ENCODE measurements at places on chromosomes 12 and 14.

- DNase-seq = no peak
Measured at GRCh38 chr12:68038650-68039049, 49.4 kb downstream of the IFNG-AS1 start.

- DNase-seq = no peak
Measured at GRCh38 chr12:102406033-102406584, 74.3 kb downstream of the IGF1 start.

GRCh38 chr12:69328426-69328825 is 19.8 kb upstream of the LYZ start:
- no peak for DNase-seq

- DNase-seq = no peak
Measured at GRCh38 chr12:62265511-62265910, 5.3 kb downstream of the USP15 start.

DNA sequence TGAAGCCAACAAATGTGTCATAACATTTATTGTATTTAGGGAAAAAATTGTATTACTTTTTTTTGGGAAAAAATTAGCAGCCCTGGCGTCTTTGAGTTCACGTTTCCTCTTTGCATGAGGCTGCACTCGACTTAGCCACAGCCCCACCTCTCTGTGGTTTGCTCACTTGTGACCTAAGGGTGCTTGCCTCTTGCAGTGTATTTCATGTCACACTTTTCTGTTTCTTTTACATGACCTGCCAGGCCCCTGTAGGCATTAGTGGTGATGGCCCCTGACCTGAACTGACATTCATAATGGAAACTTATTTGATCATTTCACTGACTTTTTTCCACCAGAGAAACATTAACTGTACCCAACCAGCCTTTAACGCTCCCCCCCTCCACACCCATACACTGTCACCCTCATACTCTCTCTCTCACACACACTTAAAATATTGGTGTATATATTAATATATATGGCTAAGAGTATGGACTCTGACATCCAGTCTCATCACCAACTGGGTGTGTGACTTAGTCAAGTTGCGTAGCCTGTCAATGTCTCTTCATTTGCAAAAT is 122.9 kb downstream of the PRKCH start:
- peak; percentile 46 for DNase-seq

DNA sequence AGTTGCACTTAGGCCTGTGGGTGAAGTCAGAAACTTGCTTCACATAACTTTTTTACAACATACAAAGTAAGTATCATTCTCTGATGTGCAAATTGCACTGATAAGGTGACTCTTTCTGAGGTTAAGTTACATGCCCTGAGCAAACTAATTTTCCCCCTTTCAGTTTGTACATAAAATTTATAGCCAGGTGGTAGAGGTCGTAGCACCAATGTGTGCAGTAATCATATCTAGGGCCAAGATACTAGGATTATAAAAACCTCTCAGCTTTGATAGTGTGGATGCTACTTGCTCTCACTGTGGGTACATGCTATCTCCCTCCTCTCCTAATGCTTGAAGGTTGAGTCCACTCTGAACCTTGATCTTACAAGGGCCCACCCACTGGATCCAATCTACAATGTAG is 130.7 kb upstream of the CPNE8 start:
- no peak for DNase-seq

DNA sequence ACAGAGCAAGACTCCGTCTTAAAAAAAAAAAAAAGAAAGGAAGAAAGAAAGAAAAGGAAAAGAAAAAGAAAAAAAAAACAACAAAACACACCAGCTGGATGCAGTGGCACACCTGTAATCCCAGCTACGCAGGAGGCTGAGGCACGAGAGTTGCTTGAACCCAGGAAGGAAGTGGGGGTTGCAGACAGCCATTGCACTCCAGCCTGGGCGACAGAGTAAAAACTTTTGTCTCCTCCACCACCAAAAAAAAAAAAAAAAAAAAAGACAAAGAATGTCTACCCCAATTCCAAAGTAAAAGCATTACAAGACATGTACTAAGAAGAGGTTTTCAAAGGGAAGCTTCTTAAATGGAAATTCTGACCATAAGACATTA is 53.4 kb downstream of the HNRNPC start:
- no peak for DNase-seq

DNA sequence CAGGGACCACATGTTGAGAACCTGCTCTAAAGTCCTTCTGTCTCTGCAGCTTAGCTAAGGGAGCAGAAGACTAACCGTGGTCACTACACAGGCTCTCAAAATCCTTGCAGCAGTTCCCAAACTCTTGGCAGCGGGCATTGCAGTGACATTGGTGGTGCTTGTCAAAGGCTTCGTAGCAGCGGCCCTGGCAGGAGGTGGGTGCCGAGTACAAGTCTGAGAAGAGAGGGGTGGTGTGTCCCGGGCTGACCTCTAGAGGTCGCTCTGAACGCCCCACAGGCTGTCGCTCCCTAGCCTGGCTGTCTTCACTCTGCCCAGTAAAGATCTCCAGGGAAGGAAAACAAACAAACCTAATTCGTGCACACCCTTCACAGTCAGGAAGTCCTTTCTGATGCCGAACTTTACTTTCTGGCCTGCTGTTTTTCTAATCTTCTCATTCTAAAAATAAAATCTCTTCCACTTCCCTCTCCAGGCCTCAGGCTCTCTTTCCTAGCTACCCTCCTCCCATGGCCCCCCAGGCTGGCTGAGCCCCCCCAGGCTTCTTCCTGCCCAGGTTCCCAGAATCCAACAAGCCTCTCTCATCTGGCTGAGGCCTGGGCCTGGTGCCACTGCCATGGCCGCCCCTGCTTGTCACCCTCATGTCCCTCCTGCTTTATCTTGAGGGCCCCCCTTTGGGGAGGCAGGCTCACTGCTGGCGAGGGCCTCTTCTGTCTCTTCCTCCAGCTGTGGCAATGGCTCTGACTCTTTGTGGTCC is 7.7 kb downstream of the ENDOU start:
- DNase-seq = no peak

GRCh38 chr12:68414988-68415387 is 82.8 kb upstream of the MDM1 start:
- DNase-seq = no peak

DNA sequence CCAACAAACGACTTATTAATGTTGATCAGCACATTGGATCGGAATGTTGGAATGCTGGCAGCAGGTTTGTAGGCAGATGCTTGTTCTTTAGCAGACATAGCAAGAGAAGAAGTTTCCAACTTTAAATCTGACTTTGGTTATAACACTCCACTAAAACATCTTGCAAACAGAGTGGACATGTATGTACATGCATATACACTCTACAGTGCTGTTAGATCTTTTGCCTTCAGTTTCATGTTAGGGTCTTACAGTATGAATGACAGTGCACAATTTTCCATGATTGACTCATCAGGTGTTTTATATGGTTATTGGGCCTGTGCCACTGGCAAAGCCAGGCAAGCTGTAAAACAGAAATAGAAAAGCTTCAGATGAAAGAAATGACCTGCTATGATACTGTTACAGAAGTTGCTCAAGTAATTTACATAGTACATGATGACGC is 14.3 kb upstream of the DHRS7 start:
- no peak for DNase-seq

DNA sequence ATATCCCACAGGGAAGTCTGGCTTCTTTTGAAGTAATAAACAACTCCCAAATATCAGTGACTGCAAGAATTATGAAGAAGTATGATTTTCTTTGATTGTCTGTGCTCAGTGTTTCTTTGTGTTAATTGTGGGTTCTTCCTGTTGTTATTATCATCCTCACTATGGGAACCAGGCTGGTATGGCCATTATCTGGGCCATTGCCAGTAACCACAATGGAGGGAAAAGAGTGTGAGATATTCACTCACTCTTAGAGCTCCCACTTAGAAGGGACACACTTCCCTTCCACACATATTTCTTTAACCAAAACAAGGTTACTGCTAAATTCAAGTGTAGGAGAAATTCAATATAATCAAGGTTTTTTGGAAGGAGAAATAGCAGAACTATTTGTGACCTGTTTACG is 503.7 kb downstream of the SLC6A15 start:
- no peak for DNase-seq

- DNase-seq = no peak
Measured at GRCh38 chr14:30521899-30522736, 36.8 kb upstream of the G2E3 start.

GRCh38 chr12:111777345-111778045 is 10.8 kb downstream of the ALDH2 start:
- DNase-seq = no peak

DNA sequence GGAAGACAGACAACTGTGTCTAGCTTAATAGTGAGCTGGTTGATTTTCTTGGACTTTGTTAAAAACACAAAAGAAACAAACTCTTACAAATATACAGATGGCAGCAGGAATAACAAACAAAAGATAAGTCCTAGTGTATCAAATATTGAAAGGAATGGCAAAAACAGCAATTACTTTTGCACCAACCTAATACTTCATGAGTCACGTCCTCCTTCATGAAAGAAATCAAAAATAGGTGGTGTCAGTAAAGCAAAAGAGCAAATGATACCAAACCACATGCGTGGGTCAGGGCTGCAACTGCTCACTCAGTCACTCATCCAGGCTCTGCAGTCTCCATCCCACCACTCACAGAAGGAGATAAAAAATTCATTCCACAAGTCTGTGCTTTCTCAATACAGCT is 11.8 kb downstream of the ATG14 start:
- DNase-seq = no peak

- DNase-seq = no peak
Measured at GRCh38 chr14:21974741-21975140, 301.1 kb upstream of the OR4E1 start.

GRCh38 chr14:73823339-73823885 is 28.2 kb upstream of the PTGR2 start:
- no peak for DNase-seq

DNA sequence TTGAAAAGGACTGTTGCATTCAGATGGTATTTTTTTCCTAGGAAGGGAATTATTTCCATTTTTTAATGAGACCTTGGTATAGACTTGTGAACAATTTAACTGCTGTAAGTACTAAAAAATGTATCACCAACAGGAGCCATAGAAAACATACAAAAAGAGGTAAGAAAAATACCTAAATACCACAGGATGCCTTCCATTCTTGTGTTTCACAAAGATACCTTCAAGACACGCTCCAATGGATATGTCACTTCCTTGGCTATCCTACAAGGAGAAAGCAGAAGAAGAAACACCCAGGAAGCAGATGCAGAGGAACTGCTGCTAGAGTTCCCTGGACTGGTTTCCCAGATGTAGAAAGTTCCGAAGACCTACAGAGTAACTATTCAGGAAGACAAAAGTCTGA is 54.2 kb downstream of the PTPN21 start:
- no peak for DNase-seq

- no peak for DNase-seq
Measured at GRCh38 chr12:70049596-70050360, 193.5 kb upstream of the CNOT2 start.

GRCh38 chr12:64678248-64678647 is 68.0 kb downstream of the RASSF3 start:
- no peak for DNase-seq

DNA sequence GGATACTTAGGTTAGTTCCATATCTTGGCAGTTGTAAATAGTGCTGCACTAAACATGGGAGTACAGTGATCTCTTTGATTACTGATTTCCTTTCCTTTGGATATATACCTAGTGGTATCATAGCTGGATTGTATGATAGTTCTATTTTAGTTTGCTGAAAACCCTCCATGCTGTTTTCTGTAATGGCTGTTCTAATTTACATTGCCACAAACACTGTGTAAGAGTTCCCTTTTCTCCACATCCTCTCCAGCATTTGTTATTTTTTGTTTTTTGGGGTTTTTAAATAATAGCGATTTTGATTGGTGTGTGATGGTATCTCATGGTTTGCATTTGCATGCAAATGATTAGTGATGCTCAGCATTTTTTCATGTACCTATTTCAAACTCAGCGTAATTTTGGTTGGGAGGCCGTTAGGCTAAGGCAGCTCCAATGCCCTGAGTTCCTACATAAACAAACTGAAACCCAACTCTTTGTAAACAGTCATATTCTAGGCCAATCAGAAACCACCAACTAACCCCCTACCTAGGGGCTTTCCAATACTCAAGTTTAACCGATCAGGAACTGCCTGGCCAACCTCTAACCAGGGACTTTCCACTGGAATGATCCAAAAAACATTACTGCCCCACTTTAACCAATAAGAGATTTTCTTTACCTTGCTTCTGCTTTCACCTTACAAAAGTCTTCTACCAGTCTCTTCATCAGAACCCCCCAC is 171.6 kb downstream of the FBXL14 start:
- no peak for DNase-seq

DNA sequence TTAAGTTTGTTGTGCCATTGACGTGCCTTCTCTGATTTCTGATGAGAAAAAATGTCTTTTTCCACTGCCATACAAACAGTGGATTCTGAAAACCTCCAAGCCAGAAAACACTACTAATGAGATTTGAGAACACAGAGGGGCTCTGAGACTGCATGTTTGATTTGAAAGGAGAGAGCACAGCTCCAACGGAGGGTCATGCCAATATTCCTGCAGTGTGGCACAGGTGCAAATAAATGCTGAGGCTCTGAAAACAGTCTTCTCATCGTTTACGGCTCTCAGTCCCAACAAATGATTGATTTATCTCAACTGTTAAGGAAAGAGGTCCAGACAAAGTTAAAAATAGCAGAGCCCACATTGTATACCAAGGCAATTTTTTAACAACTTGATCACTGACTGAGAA is 128.7 kb downstream of the KCNH5 start:
- DNase-seq = no peak

DNA sequence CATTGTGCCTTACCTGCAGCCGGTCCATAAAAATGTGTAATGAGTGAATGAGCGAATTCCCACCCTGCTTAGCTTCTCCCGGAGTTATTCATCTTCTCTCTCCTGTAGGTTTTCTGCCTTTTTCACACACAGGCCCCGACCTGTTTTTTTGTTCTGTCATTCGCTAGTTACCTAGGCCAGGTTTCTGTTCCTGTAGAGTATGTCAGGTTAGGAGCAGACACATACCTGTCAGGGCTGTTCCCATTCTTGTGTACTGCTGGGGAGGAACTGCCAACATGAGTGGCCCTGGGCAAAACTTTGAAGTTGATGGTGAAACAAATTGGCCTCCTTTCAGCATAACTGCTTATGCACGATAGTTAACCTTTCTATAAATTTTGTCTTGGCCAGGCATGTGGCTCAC is 140.1 kb downstream of the SYNE2 start:
- DNase-seq = no peak

GRCh38 chr12:6330192-6330591 is 11.7 kb downstream of the TNFRSF1A start:
- no peak for DNase-seq

- DNase-seq = no peak
Measured at GRCh38 chr14:102421411-102422057, 58.8 kb downstream of the TECPR2 start.

GRCh38 chr14:105010891-105011291 is 10.0 kb downstream of the CDCA4 start:
- no peak for DNase-seq
